ENCODE measurements at places on chromosomes 5 and 9.

- DNase-seq = no peak
Observed at GRCh38 chr9:35110327-35110761, 5.3 kb downstream of the ATOSB start.

DNA sequence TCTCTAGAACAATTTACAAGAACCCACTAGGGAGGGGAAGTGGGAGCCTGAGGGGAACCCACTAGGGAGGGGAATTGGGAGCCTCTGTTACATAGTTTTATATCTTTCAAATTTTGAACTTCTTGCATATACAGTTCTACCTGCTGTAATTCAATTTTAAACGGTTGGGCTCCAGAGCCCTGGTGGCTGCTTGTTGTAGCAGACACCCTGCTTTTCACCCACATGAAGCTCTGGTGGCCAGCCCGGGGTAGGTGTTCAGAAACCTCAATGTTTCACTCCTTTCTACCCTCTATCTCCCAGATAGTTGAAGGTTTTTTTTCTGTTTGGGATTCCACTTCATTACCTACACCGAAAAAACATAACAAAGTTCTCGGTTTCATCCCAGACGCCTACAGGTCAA, 124.4 kb downstream of the TMEM174 start:
- DNase-seq = no peak

DNA sequence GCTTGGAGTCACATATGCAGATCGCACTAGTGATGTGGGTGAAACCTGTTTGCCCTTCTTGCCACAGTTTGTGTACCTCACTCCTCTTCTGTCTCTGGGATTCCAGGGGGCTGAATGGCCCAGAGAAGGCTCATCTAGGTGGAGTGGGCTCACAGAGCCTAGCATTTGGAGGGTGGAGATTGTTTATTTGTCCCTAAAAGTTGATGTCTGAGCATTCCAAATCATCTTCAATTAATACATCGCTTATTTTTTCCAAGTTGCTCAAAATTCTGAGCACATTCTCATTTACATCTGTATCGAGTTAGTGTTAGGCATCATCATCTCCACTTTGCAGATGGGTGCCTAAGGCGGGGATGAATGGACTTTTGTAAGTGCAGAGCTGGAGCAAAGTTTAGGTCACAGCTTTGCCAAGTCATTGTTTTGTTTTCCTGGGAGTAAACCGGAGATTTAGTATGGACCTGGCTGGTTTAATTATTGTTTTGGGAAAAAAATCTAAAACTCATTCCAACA, 2.0 kb downstream of the ABL1 start:
- no peak for DNase-seq

DNA sequence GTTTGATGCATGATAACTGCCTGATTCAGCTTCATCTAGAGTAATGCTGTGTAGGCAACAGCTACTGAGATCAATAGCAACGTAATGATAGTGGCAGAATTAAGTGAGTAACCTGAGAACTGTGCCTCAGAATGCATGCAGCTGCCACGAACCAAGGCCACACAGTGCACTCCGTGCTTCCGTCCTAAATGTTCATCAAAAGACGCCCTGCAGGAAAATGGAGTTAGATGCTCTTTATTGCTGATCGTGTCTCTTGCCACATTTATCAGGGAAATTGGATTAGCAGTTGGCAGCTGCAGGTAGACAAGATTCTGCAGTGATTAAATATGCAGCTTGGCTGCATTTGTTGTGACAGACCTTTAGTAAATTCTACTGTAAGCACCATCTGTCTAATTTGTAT, 107.7 kb upstream of the TLX3 start:
- no peak for DNase-seq

DNA sequence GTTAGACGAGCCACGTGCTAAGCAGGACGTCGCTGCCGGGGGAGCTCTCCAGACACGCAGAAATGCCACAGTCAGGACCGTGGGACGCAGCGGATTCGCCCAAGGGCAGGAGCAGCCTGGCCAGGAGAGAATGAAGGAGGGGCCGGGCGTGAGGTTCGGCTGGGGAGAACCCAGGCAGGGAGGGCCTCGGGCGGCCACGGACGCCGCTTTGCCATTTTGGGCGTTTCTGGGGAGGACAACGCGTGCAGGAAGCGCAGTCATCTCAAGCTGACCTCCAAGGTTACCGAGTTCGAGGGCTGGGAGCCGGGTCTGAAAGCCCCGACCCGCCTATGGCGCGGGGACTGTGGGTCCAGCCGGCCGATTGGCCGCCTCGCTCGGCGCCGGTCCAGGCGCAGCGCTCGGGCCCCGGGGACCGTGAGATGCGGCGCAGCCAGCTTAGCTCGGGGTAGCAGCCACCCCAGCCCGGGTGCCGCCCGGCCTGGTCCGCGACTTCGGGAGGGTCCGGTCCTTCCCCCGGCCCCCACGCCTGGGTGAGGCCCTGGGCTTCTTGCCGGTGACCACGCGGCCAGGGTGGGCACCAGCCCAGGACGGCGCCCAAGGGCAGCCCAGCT, 760 bp upstream of the MAN1B1 start:
- no peak for DNase-seq

DNA sequence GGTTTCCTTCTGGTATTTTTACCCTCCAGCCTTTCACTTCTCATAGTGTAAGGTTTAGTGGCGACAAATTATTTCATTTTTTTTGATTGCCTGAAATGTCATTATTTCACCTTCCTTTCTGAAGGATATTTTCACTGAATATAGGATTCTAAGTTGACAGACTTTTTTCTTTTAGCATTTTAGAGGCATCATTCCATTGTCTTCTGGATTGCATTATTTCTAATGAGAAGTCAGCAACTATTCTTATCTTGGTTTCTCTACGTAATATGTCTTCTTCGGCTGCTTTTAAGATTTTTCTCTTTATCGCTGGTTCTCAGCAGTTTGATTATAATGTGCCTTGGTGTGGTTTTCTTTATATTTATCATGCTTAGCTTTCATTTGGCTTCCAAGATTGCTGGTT, 194.2 kb downstream of the GAPVD1 start:
- DNase-seq = no peak

DNA sequence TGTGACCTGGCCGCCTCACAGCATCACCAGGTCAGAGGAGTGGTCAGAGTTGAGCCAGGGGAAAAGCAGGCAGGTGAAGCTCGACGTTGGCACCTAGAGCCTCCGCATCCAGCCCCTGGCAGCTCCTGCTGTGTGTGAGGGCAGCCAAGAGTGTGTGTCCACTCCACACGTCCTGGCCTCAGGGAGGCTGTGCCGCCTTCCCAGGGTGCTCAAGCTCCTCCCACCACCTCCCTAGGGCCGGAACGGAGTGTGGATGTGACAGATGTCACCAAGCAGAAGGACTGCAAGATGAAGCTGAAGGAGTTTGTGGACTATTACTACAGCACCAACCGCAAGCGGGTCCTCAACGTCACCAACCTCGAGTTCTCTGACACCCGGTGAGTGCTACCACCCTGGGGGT, 72.5 kb downstream of the PHF2 start:
- no peak for DNase-seq
